Endothelial cell of umbilical vein (primary cell): ENCODE measurements at places on chromosomes 3 and 15. TPM values are rescaled to one million over a fixed set of nuclear protein-coding genes. Genes with fewer than 3 reads are reported as not detected.

DNA sequence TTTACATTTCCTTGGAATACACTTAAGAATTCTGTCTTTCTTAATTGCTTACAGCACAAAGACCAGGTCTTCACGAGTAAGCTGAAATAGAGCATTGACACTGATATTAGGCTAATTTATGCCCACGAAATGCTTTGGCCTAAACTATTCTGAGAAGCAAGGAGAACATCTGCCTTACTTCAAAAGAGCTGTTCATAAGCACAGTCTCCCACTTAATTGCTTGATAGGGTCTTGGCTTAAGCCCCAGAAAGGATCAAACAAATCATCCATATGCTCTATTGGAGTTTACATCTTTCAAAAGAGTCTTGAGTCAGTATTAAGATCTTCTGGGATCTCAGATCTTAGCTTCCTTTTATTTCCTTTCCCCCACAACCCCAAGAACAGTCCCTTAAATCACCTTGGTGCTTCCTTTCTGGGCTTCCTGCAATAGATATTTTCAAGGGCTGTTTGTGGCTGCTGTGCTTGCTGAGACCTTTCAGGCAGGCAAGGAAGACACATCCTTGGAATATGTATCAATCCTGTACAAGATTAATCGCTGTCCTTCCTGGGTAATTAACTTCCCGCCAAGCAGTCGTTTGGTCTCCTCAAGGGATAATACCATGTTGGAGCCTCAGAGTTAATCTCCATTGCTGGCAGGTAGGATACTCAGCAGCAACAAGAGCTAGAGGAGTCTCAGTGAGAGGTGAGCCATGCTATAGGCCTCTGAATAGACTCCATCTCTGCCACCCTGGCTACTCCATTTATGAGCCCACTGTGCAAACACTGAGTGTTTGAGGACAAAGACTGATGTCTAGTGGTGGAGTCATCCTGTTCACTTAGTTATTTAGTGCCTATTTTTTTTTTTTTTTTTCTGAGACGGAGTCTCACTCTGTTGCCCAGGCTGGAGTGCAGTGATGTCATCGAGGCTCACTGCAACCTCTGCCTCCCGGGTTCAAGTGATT is 37.1 kb downstream of the TMEM158 start:
- no peaks in the 10 kb centered on the region for H3K4me1 ChIP-seq
- no peaks in the 10 kb centered on the region for H3K27me3 ChIP-seq
- no peak overlapping the region for H3K4me3 ChIP-seq
- no peak for DNase-seq
- no peaks in the 10 kb centered on the region for H3K36me3 ChIP-seq

GRCh38 chr3:197686899-197687298 is 49.8 kb downstream of the RUBCN start:
- peaks cover 22% of the 10 kb centered on the region for H3K36me3 ChIP-seq
- no peak overlapping the region for H3K27ac ChIP-seq
- no peak overlapping the region for H3K4me3 ChIP-seq
- no peaks in the 10 kb centered on the region for H3K27me3 ChIP-seq
- DNase-seq: no peak

Gene PP2D1
- not detected in 2 replicates for total RNA-seq

Gene DISP2
- total RNA-seq: 0.65 and 1.2 TPM in 2 replicates

Gene REC114
- not detected in 2 replicates for total RNA-seq
